ENCODE measurements at places on chromosomes 16 and 17.

DNA sequence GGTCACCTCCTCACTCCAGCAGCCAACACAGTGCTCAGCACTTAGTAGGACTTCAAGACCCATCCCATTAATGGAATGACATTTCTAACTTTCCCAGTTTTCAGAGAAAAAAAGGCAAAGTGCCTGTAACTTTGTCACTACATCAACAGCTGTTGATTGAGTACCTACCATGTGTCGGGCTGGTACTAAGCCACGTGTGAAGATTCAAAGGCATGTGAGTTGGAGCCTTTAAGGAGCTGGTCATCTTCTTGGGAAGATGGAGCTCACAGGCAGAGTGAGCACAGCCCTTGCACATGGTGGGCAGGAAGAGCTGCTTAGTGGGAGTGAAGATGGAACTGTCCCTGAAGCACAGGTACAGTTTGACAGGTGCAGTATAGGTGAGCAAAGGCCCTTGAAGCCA lies 88.6 kb downstream of the GNAO1 start:
- no peak for DNase-seq

GRCh38 chr16:31114468-31114867 lies 3.0 kb upstream of the KAT8 start:
- DNase-seq = no peak

DNA sequence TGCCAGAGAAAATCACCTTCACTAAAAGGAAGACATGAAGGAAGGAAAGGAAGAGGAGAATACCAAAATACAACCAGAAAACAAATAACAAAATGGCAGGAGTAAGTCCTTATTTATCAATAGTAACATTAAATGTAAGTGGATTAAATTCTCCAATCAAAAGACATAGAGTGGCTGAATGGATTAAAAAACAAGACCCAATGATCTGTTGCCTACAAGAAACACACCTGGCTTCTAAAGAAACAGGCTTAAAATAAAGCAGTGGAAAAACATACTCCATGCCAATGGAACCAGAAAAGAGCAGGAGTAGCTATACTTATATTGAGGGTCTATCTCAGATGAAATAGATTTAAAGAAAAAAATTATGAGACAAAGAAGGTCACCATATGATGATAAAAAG lies 86.4 kb upstream of the METRNL start:
- no peak for DNase-seq

DNA sequence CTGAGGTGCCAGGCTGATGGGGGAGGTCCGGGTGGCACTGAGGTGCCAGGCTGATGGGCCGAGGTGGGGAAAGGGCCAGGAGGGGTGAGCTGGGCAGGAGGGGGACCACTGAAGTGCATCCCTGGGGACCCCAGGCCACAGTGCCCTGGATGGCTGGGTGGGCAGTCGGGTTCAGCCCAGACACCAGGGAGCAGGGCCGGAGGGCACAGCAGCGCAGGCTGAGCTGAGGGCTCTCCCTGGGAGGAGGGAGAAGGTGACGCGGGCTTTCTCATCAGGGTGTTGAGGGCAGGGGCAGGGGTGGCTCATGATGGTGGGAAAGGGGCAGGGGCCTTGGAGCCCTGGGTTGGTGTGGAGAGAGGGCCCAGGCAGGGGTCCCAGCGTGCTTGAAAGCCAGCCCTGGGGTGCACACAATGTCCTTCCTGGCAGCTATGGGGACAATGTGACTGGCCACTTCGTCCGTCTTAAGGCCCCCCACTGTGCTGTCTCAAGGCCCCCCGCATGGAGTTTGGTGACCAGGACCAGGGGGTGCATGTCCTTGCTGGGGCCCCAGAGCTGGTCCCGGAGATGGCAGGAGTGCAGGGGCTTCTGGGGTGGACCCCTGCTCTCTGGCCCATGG lies 16.0 kb downstream of the CD7 start:
- no peak for DNase-seq
